NCI-H1417 (cell line): ENCODE measurements at places on chromosomes 11 and 22.
A peak's percentile ranks its signal among the peaks of the same experiment; 100 is the strongest.

GRCh38 chr22:49855251-49855911 lies 1.7 kb downstream of the ZBED4 start:
- peak; percentile 2 for DNase-seq

DNA sequence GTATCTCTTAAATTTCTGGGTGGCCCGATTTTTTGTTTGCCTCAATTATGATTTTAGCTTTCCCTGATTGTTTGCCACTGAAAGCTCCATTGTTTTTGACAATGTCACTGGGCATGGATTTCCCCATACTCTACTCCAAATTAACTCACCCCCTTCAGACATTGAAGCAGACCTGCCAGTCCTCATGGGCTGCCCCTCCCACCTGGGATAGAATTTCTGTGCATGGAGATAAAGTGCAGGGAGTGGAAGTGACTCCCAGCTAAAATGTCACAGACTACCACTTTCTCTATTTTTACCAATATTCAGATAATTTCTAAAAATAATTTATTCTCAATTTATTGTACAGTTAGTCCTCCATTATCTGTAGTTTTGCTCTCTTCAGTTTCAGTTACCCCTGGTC lies 79.1 kb upstream of the CLPB start:
- no peak for DNase-seq

GRCh38 chr11:66891851-66892660 lies 35.2 kb downstream of the LRFN4 start:
- DNase-seq: no peak

GRCh38 chr11:110065189-110065588 lies 28.0 kb upstream of the ZC3H12C start:
- DNase-seq: peak; percentile 37

GRCh38 chr11:106172386-106172991 lies 95.0 kb downstream of the AASDHPPT start:
- DNase-seq: peak; percentile 87

GRCh38 chr11:11267312-11267711 lies 85.7 kb downstream of the CSNK2A3 start:
- DNase-seq: no peak

GRCh38 chr22:42018224-42018623 lies 19.6 kb downstream of the WBP2NL start:
- no peak for DNase-seq

DNA sequence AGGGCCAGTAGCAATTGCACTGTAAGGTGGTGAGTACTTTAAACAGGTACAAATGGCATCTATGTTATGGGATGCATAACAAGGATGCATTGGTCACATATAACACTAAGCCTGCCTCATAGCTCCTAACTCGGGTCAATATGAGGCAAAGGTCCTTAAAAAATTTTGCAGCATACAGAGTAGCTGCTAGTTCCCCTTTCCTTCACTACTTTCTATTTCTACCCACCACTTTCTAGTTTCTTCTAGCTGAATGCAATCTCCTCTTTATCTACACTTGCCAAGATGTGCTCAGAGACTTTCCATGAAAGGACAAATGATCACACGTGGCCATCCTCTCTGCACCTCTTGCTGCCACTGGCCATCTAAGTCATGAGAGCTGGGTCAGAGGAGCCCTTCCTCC lies 9.8 kb downstream of the OR51F2 start:
- DNase-seq: no peak

DNA sequence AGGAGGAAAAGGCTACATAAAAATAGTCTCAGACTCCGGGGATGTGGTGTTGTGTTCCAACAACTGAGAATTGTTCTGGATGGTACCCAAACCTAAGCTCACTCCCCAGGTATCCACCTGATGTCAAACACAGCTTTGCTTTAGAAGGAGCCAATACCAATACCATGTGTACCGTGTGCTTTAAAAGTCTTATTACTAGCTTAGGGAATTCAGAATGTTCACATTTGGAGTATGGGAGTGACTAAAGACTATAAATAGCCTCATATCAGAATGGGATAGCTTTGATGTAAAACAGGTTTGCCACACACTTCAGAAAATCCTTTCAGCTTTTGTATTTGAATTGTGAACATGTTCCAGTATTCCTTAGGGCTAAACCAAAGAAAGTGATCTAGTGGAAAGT lies 248.7 kb upstream of the ARHGAP42 start:
- DNase-seq: no peak

GRCh38 chr22:48405741-48406140 lies 1421.9 kb downstream of the BRD1 start:
- DNase-seq: no peak

DNA sequence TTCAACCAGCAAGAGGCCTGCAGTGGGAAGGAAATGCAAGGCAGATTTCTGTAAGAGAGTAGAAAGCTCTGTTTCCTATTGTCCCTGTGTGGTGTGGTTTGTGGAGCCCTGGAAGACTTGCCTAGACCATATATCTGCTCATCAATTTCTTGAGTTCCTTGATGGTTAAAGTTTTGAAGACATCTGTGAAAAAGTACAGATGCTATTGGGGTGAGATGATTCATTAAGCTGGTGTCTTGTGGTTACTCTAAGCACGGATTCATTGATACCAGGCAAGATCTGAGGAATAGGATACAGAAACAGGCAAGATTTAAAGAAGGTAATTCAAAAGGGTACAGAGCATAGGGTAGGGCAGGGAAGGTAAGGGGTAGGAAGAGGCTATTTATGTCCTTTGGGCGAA lies 275.8 kb upstream of the SESN3 start:
- no peak for DNase-seq

DNA sequence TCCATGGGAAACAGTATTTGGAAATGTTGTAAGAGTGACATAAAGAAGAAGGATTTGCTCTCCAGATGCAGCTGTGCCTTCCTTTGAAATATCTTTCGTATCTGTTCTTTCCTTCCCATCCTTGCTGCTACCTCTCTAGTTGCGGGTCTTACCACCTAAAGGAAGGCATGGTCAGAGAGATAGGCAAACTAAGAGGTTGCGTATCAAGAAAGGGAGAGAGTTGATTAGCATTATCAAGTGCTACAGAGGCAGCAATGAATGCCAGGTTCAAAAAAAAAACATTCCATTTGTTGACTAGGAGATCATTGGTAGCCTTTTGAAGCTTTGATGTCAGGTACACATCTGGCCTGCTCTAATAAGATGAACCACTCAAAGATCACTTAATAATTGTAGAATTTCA lies 4.6 kb downstream of the GTPBP1 start:
- DNase-seq: no peak

DNA sequence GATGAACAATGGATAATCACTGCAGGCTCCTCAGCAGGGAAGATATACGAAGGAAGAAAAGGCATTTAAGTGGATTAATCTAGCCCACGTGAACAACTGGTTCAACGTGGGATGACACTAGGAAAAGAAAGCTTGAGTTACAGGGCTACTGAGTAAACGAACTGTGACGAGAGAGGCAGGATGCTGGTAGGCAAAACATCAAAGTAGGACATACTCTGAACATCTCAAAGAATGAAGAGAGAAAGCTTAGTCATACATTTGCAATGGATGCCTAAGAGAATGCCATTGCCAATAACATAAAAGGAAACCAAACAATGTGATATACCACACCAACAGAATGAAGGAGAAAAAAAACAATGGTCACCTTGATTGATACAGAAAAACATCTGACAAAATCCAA lies 12.9 kb downstream of the USP28 start:
- no peak for DNase-seq

- no peak for DNase-seq
These were observed 306.2 kb downstream of the MN1 start for GRCh38 chr22:27495325-27495724.
